ENCODE measurements at places on chromosomes 6 and 20.

GRCh38 chr6:156395276-156395675, 381.9 kb upstream of the ARID1B start:
- no peak for DNase-seq

GRCh38 chr20:57701090-57701489, 8.7 kb downstream of the PMEPA1 start:
- no peak for DNase-seq

DNA sequence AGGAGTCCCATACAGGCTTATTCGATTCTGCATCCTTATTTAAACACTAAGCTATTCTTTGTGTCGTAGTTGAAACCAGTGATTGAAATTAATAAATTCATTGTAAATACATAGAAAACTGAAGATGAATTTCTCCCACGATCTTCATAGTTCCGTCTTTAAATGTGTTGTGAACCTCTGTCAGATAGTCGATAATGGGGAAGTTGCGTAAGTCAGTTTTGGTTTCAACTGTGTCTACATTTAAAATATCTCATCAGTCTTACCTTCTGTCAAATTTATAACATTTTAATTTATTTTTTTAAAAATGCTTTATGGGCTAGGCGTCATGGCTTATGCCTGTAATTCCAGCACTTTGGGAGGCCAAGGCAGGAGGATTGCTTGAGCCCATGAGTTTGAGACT, 12.7 kb downstream of the STX11 start:
- no peak for DNase-seq

GRCh38 chr6:106510090-106510970, 119.0 kb downstream of the RTN4IP1 start:
- peak; percentile 51 for DNase-seq

DNA sequence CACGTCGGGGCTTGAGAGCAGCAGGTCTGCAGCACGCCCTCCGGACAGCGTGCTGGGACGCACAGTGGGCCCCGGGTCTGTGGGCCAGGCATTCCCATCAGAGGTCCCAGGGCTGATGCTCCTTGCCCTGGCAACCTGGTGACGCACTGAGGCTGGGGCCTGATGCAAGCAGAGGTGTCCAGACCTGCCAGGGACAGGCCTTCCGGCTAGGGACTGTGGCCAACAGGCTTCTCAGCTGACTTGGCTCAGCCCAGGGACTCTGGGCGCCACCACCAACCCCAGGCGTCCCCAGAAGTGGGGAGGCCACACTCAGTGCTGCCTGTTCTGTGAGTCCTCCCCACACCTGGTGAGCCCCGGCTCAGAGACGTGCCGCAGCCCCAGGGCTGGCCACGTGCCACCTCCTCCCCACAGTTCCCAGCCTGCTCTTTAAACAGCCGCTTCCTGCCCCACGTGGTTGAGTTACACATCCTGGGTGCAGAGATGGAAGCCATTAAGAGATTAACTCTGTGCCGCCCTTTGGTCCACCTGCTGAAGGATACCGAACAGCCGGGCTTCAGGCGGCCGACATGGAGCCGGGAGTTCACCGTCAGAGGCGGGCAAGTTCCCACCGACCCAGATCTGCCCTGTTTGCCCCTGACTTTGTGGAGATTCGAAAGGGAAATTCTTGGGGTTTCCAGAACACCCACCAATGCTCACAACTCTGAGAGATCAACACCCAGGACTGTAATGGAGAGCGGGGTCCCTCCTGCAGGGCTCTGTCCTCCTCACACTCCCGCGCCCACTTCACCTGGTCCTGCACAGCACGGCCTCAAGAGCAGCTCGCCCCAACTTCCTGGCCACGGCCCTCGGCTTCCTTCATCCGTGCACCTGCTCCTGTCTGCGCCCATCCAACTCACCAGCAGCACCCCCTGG, 37.6 kb upstream of the ZBP1 start:
- no peak for DNase-seq

DNA sequence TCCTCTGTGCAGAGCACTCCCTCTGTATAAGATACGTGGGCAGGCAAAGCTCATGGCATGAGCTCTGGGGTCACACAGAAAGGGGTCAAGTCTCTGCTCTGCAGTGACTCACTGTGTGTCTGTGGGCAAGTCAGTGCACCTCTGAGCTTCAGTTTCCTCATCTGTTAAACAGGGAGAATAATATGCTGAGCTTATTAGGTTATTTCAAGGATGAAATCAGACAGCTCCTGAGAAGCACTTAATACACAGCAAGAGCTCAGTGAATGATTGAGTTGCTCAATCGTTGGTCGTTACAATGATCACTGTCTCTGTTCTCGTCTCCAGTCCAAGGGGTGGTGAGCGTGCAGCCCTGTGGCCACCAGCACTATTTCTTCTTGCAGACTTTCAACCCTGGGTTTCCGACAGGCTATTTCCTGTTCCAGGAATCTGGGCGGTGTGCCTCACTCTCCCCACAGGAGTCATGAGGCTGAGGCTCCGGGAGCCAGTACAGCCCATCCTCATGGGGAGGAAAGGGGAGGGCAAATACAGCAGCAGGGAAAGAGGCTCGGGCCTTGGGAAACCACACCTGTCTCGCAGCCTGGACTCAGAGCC, 28.9 kb downstream of the KIAA1755 start:
- no peak for DNase-seq

DNA sequence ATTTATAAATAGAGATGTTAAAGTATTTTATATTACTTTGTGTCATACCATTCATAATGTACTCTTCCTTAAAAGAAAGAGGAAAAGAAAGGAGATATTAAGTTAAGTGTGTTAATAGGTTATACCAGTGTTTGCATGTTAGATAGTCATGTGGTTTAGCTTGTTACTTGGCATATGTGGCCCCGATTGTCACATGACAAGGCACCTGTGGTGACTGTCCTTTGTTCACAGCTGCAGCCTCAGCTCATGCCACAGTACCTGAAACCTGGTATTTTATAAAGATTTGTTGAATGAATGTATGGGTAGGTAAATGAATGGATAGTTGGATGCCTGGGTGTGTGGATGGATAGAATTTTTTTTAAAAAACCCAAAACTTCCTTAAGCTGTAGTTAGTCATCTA, 306.1 kb upstream of the FLRT3 start:
- no peak for DNase-seq

- no peak for DNase-seq
These were observed 189.5 kb downstream of the GMDS start for GRCh38 chr6:2055911-2056310.

DNA sequence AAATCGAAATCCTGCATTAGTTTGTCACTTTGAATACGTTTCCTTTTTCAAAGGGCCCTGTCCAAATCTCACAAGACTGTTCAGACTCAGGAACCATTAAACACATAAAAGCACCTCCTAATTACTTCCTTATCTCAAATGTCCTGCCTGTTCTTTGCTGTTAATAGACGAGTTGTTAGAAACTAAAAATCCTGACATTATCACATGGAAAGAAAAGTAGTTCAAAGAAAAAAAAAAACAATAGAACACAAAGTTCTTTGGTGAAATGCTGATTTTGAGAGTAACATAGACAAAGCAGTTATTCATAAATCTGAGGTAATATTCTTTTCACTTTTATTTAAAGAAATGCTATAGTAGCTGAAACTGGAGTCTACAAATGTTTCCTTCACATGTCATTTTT, 12.1 kb upstream of the TAB2 start:
- DNase-seq: no peak

DNA sequence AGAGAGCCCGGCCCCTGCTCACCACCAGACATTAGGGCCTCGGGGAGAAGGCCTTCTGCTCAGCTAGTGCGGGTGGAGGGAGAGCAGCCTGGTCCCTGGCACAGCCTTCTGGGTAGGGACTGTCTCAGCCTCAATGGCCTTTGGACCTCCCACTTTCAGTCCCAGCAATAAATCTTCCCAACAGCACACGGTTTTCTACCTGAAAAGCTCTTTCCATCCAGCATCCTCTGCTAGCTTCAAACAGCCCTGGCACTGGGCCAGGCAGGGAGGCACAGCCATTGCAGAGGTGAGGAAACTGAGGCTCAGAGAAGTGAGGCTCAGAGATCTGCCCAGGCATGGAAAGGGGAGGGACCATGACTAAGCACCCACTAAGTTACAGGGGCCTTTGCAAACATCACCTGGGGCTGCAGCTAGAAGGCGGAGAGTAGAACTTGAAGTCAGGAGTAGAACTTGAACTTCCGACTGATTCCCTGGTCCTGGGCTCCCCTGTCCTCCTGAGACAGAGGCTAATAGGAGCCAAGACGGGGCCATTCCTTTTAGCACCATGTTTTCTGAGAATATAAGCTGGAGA, 43.9 kb upstream of the NOL4L start:
- no peak for DNase-seq

DNA sequence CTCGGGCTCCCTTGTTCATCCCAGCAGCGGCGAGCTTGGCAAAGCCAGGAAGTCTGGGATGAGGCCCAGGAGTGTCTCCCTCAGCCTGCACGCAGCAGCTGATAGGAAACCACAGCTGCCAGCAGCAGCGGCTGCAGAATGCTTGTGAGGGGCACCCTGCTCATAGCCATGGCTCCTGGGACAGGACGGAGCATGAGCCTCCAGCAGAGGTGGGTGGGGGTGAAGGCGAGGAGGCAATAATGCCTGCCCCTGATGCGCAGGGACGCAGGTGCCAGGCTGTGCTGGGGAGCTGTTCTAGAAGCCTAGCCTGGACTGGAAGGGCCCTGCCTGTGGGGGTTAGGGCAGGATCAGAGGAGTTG, 157.9 kb downstream of the CD83 start:
- no peak for DNase-seq

DNA sequence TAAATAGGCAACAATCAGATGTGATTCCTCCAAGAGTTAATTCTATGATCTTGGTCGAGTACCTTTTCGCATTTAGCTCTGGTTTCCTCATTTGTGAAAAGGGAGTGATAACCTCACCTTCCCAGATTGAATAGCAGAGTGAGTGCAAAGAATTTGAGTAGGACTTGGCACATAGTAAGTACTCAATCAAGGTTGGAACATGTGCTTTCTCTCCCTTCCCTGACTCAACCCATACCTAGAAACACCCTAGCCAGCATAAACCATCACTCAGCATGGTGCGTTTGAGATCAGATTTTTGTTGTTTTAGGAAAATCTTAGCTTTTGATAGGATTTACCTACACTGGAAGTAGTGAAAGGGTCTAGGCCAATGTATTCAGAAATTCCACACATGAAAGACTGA, 333.4 kb upstream of the NT5E start:
- no peak for DNase-seq

DNA sequence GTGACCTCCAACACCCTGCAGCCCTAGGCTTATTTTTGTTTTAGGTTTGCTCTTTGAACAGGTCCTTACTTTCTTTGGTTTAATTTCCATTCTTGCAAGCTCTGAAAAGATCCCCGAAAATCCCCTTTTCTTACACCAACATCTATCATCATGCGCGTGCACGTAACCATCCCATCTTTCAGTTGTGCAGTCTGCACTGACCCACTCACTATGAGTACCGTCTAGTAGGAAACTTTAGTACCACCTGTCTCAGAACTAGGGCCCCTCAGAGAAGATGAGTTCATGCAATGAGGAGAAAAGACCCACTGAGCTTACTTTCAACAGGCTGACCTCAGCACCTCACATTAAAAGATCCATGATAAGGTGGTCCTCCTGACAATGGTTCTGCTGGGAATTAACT, 120.6 kb upstream of the AGPAT4 start:
- no peak for DNase-seq

DNA sequence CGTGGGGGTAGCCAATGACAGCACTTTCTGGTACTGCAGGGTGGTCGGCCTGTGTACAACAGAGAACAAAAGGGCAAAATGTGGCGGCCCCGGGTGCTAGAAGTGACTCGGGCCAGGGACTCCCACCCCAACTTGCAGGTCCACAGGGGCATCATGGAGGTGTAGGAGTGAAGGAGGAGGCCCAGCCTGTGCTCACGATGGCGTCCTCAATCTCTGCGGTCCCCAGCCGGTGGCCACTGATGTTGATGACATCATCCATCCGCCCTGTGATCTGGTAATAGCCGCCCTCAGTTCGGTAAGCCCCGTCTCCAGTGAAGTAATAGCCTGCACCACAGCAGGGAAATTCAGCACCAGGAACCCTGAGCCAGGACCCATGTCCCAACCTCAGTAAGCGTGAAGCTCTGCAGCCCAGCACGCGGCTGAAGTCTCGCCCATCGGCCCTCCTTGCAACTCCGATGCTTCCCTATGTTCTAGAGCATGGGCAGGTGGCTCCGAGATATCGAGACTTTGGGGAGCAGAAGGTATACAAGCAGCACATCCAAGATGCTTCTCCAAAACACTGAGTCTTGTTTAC, 20.2 kb upstream of the APMAP start:
- no peak for DNase-seq

DNA sequence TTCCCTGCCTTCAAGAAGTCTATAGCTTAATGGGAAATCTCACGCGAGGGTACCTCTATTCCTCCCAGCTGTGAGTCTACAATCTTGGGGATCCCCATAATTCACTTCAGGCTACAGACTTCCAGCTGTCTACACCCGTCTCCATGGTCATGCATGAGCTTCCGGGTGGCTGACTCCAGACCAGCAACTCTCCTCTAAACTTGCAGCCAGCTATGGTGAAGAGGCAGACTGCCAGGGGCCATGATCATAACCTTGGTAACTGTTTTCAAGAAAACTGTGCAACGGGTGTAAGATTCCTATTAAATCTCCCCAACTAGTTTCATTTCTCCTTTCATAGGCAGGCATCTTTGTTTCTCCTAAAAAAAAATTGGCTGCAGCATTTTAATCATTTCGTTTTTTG, 534.4 kb upstream of the CHD6 start:
- no peak for DNase-seq

DNA sequence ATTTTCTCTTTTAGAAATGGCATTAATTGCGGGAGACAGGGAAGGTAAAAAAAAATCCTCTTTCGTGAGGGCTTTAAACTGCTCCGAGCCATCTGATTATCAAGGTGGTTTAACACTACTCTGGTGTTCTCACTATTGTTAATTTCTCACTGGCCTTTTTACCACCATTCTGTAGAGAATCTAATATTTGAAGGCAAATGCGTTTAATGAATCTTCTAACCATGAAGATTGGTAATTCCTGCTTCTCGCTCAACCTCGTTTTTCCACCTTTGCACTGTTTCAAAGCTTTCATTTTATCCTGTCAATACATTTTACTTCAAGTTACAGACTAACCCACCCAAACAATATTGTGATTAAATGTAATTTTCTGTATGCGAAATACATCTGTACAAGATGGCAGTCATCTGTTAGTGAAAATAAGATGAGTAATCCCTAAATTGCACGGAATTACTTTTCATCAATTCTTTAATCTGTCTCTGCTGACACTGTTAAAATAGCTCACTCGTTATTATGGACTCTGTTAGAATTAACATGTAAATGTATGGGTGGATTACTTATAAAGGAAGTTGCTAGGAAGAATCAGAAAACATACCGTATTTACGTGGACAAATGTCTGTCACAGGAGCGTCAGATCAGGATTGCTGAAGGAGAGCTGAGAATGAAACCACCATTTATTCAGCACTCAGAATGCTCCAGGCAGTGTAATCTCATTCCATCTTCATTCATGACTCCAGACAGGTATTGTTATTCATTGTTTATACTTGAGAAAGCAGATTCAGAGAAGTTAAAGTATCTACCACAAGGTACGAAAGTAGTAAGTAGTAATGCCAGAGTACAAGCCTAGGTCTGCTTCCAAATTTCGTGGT, 1.1 kb upstream of the LCA5 start:
- peak; percentile 32 for DNase-seq

- DNase-seq: no peak
These were observed 5.7 kb downstream of the CDC40 start for GRCh38 chr6:110185879-110186278.

Data from ELF-1 (cell line).